ENCODE measurements at places on chromosomes 7 and 10. TPM values are rescaled to one million over a fixed set of nuclear protein-coding genes. Genes with fewer than 3 reads are reported as not detected.

The MYOZ1 gene
- total RNA-seq: not detected

The PHYH gene
- 15.1 TPM for total RNA-seq

The SBDS gene
- total RNA-seq: 47.7 TPM

- peaks cover 1% of the 10 kb centered on the region for H3K4me1 ChIP-seq
- no peaks in the 10 kb centered on the region for H3K27me3 ChIP-seq
- H3K36me3 ChIP-seq: no peaks in the 10 kb centered on the region
- H3K27ac ChIP-seq: no peak overlapping the region
- no peak overlapping the region for H3K4me3 ChIP-seq
These were observed 67.3 kb downstream of the DOCK4 start for GRCh38 chr7:112138938-112139337.

DNA sequence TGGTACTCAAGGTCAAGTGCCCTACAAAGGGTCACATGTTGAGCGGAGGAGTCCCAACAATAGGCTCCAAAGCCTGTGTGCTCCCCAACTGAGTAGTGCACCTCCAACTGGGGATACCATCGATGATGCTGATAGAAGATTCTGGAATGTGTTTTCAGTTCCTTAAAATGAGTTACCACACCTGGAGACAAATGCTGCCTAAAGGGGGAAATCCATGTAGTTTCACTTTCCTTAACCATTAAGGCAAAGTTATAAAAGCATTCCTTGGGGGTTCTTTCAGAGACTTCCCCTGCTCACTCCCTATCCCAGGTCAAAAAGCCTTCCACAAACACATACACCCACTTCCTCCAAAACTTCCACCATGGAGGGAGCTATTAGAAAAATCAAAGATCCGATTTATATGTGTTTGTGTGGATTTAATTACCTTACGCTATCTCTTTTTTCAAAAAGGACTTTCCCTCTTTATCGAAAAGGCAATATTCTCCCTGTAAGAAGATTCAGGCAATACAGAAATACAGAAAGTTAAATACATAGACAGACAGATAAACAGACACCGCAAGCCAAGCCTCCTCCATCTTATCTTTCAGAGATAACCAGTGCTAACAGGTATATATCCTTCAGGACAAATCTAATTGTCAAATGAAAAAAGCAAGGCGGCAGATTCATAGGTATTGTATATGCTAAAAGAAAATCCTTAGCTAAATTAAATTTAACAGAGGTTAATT, 135.9 kb upstream of the ASAH2 start:
- H3K4me1 ChIP-seq: peaks cover 7% of the 10 kb centered on the region
- H3K27me3 ChIP-seq: no peaks in the 10 kb centered on the region
- no peak overlapping the region for H3K4me3 ChIP-seq
- peaks cover 2% of the 10 kb centered on the region for H3K36me3 ChIP-seq

- H3K36me3 ChIP-seq: no peaks in the 10 kb centered on the region
- no peak for DNase-seq
- no peaks in the 10 kb centered on the region for H3K4me1 ChIP-seq
- no peak overlapping the region for H3K27ac ChIP-seq
These were observed 36.8 kb downstream of the CTBP2 start for GRCh38 chr10:125123476-125124114.

DNA sequence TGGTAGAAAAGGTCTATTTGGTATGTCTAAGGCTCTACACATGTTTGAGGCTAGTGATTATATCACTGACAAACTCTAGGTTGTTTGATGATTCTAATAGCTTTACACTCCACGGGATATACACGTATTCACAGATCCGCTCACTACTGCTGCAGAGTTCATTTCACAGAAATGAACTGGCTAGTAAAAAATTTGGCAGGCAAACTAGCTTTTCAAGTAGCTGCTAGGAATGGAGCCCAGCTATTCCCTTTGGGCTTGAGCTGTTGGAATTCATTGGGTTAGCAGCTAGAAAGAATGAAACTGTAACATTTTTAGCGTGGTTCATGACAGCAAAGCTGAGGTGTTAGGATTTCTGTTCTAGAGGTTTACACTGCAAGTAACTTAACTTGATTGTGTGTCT, 37.6 kb downstream of the R3HCC1L start:
- peaks cover 3% of the 10 kb centered on the region for H3K4me1 ChIP-seq
- H3K27me3 ChIP-seq: no peaks in the 10 kb centered on the region
- DNase-seq: no peak
- no peak overlapping the region for H3K4me3 ChIP-seq
- no peak overlapping the region for H3K27ac ChIP-seq
